ENCODE measurements at places on chromosomes 3 and 15.

DNA sequence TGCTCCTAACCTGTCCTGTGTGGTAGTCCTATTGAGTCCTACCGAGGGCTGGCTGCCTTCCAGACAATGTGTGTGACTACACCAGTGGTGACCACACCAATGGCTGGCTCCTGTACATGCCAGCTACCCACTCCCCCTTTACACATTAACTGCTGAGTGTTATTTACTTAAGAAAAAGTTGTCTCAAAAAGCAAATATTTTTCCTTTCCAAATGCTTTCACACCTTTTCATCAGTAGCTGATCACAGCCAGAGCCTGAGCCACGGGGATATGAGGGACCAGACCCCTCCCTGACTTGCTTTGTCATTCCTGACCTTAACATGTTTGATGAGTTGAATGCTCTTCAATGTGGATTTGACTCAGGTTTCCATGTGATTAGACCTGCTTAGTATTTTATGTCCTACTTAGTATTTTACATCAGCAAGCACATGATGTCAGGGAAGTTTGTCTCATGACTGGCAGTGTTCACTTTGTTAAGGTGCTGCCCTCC, 29.6 kb upstream of the GREM1 start:
- DNase-seq, result no peak

GRCh38 chr3:61719278-61719977, 158.1 kb downstream of the PTPRG start:
- DNase-seq, result no peak

DNA sequence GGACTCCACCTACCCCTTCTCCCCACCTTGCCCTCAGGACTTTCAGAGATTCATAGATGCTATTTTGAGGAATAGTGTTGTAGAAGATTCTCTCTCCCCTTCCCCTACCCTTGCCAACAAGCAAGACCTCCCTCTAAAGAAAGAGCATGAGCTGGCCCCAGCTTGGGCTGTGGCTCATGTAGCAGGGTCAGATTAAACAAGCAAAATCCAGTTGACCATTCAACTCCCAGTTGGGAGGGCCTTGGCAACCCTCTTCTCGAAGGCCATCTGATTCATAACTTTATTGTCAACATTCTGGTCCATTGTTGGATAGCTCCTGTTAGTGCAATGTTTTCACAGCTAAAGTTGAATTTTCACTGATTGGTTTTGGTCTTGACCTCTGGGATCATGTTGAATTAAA, 41.1 kb downstream of the TNFAIP8L3 start:
- DNase-seq, result no peak

DNA sequence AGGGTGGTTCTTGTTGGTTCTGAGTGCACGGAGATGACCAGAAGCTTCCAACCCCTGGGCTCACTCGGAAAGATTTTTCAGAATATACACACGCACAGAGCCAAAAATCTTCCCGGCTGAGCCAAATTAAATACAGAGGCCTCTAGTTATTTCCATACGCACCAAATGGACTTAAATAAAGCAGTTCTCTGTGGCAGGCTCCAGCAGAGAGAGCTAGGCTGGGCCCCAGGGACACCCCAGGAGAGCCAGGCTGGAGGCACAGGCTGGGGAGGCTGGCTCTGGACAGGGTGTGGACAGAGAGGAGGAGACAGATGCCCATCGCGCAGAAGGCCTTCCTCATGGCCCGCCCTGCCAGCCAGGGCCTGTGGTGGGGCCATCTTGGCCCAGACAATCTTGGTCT, 115.9 kb downstream of the IQSEC1 start:
- no peak for DNase-seq

DNA sequence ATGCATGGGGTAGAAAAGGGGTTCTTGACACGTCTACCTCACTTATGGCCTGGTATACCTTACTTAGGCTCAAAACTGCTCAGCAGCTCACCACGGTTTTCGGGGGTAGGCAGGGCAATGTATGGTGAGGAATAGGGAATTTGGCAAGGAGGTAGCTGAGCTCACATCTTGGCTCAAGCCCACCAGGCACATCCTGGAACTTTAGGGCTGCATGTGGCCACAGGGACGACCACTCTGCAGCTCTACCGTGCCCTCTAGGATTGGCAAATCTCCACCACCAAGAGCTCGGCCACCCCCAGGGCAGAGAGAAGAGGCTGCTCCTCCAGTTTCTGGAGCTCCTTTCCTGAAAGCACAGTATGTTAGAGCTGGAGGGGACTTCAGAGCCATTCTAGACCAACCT, 69.7 kb downstream of the MRPL46 start:
- no peak for DNase-seq

- no peak for DNase-seq
Measured at GRCh38 chr15:82176542-82176941, 86.0 kb downstream of the EFL1 start.

Data from CD4-positive, alpha-beta T cell treated with Interleukin-12 subunit alpha and Interleukin-12 subunit beta, for 1 hour (primary cell).